Mesothelial cell of epicardium (in vitro differentiated cells): ENCODE measurements at places on chromosomes 6 and 20. TPM values are rescaled to one million over a fixed set of nuclear protein-coding genes. Genes with fewer than 3 reads are reported as not detected.

GRCh38 chr6:104579310-104579863 lies 280.3 kb downstream of the HACE1 start:
- no peak overlapping the region for H3K27ac ChIP-seq
- no peaks in the 10 kb centered on the region for H3K27me3 ChIP-seq
- no peak overlapping the region for H3K4me3 ChIP-seq
- H3K36me3 ChIP-seq = no peaks in the 10 kb centered on the region

DNA sequence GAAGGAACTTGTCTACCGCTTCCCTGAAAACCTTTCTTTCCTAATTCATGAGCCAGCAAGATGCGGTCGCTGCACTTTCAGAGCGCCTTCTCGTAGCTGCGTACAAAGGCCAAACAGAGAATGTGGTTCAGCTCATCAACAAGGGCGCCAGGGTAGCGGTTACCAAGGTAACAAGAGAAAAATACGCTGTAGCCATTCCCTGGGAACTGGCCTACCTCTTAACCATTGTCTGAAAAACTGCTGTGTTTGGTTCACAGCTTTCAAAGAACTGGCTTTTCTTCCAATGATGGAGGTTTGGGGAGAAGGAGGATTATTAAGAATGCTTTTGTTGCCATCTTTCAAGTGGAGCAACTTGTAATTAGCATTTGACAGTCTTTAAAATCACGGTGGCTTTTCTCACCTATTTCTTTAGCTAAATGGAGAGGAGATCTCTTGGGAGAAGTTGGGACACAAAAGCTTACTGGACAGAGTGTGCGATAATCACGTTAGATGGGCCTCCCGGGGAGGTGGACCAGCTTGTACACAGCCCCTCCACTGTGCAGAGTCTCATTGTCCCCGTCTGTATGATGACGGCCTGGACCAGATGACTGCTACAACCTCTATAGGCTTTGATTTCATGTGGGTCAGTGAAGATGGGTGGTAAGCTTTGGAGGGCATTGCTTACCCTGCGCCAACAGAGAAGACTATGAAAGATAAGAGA lies 71.5 kb downstream of the LYRM2 start:
- H3K27me3 ChIP-seq = no peaks in the 10 kb centered on the region
- peaks cover 13% of the 10 kb centered on the region for H3K36me3 ChIP-seq

GRCh38 chr6:4747588-4747987 lies 28.6 kb upstream of the CDYL start:
- H3K4me1 ChIP-seq = peaks cover 8% of the 10 kb centered on the region
- no peak overlapping the region for H3K27ac ChIP-seq
- no peaks in the 10 kb centered on the region for H3K36me3 ChIP-seq

- no peak overlapping the region for H3K4me3 ChIP-seq
- peaks cover 4% of the 10 kb centered on the region for H3K36me3 ChIP-seq
- DNase-seq = no peak
- peaks cover 20% of the 10 kb centered on the region for H3K4me1 ChIP-seq
These were observed 151.0 kb upstream of the CITED2 start for GRCh38 chr6:139525415-139525814.

- H3K4me3 ChIP-seq = no peak overlapping the region
- no peaks in the 10 kb centered on the region for H3K36me3 ChIP-seq
- no peak overlapping the region for H3K27ac ChIP-seq
- peaks cover 10% of the 10 kb centered on the region for H3K27me3 ChIP-seq
- DNase-seq = no peak
These were observed 7.7 kb upstream of the MLIP start for GRCh38 chr6:54103497-54103896.

DNA sequence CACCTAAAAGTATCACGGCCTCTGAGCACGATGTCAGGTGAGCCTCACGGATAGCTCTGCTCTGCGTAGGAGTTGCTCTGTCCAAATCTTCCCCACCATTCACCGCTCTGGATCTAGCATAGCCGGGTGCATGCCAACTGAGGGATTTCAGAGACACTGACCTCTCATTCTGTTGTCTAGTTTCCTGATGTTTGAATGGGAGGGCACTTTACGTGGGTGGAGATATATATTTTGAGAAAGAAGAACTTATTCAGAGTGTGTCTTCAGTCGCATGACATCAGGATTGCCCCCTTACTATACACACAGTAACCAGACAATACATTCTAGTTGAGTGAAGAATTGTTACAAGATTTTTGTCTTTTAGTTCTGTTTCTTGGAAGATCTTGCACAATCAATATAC lies 96.5 kb upstream of the CITED2 start:
- no peak for DNase-seq
- H3K36me3 ChIP-seq = no peaks in the 10 kb centered on the region
- no peak overlapping the region for H3K27ac ChIP-seq
- H3K4me1 ChIP-seq = peaks cover 42% of the 10 kb centered on the region
- H3K4me3 ChIP-seq = no peak overlapping the region
- H3K27me3 ChIP-seq = no peaks in the 10 kb centered on the region

DNA sequence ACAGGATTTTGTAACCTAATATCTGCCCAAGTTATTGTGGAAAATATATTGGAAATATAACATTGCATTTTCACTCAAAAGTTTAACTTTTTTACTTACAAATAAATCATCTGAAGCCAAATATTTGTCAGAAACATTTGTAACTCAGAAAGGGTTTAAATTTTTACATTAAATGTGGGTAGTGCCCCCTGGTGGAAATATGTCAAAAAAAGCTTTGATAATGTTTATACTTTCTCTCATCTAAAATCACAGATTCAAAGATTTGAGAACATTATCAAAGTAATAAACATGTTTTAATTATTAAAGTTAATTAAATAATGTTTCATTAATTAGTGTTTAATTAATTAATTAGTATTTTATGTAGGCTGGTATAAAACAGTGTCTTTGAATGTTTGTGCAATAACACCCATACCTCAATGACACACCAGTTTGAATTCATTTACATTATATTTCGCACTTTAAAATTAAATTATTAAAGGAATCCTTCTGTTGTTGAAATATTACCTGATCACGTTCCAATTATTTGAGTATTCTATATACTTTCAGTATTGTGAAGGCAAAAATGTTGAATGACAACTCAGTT lies 320.1 kb upstream of the FKBP1C start:
- H3K27ac ChIP-seq = no peak overlapping the region
- no peak overlapping the region for H3K4me3 ChIP-seq
- no peak for DNase-seq
- H3K27me3 ChIP-seq = peaks cover 57% of the 10 kb centered on the region

DNA sequence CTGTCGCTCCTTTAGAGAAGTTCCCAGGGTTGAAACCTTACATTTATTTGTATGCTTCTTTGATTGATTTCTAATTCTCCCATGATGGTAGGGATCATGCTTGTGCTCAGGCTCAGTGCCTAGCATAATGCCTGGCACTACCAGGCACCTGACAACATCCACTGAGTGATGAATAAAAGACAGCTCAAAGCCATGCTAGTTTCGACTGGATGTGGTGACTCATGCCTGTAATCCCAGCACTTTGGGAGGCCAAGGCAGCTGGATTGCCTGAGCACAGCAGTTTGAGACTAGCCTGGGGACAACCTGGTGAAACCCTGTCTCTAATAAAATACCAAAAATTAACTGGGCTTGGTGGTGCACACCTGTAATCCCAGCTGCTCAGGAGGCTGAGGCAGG lies 11.6 kb upstream of the CD164 start:
- no peaks in the 10 kb centered on the region for H3K36me3 ChIP-seq
- H3K4me1 ChIP-seq = peaks cover 3% of the 10 kb centered on the region
- H3K27ac ChIP-seq = no peak overlapping the region
- no peaks in the 10 kb centered on the region for H3K27me3 ChIP-seq
- no peak for DNase-seq
- no peak overlapping the region for H3K4me3 ChIP-seq

GRCh38 chr20:17014217-17014616 lies 212.6 kb upstream of the PCSK2 start:
- DNase-seq = no peak
- H3K4me3 ChIP-seq = no peak overlapping the region
- H3K4me1 ChIP-seq = peaks cover 11% of the 10 kb centered on the region
- peaks cover 2% of the 10 kb centered on the region for H3K27me3 ChIP-seq
- H3K27ac ChIP-seq = no peak overlapping the region

GRCh38 chr6:158057213-158057987 lies 75.7 kb downstream of the SYNJ2 start:
- H3K27ac ChIP-seq = no peak overlapping the region
- DNase-seq = no peak
- peaks cover 7% of the 10 kb centered on the region for H3K4me1 ChIP-seq
- H3K4me3 ChIP-seq = no peak overlapping the region

GRCh38 chr6:163356324-163356723 lies 58.2 kb upstream of the QKI start:
- no peaks in the 10 kb centered on the region for H3K27me3 ChIP-seq
- H3K4me1 ChIP-seq = peaks cover 26% of the 10 kb centered on the region
- no peak overlapping the region for H3K4me3 ChIP-seq
- no peaks in the 10 kb centered on the region for H3K36me3 ChIP-seq
- no peak overlapping the region for H3K27ac ChIP-seq
- DNase-seq = no peak

The MTFR2 gene
- total RNA-seq = 1.7 to 2.2 TPM (median 2.0 TPM) in 3 replicates

The ZBTB46 gene
- 11.3 to 11.6 TPM (median 11.6 TPM) in 3 replicates for total RNA-seq

The RIN2 gene
- 57.9 to 63.1 TPM (median 59.4 TPM) in 3 replicates for total RNA-seq

The DOK5 gene
- total RNA-seq = 3.3 to 3.7 TPM (median 3.7 TPM) in 3 replicates

The FAM184A gene
- total RNA-seq = 3.7 to 4.3 TPM (median 4.1 TPM) in 3 replicates

The DEFB124 gene
- total RNA-seq = not detected in 3 replicates

The TTK gene
- 12.0 to 13.5 TPM (median 12.1 TPM) in 3 replicates for total RNA-seq

The WASF1 gene
- total RNA-seq = 66.6 to 73.0 TPM (median 71.3 TPM) in 3 replicates

The NRN1 gene
- not detected in 3 replicates for total RNA-seq
